ENCODE measurements at places on chromosomes 13 and 19.

GRCh38 chr13:92952161-92952560 is 274.4 kb upstream of the GPC6 start:
- H3K27ac ChIP-seq: no peak overlapping the region
- no peak for DNase-seq
- H3K27me3 ChIP-seq: no peaks in the 10 kb centered on the region
- H3K36me3 ChIP-seq: no peaks in the 10 kb centered on the region
- H3K4me1 ChIP-seq: no peaks in the 10 kb centered on the region

GRCh38 chr13:65882810-65883209 is 1347.3 kb downstream of the PCDH9 start:
- no peak overlapping the region for H3K4me3 ChIP-seq
- no peak overlapping the region for H3K27ac ChIP-seq
- no peak for DNase-seq
- H3K27me3 ChIP-seq: no peaks in the 10 kb centered on the region

- peaks cover 14% of the 10 kb centered on the region for H3K27me3 ChIP-seq
- no peaks in the 10 kb centered on the region for H3K4me1 ChIP-seq
- H3K27ac ChIP-seq: no peak overlapping the region
- DNase-seq: no peak
- no peak overlapping the region for H3K4me3 ChIP-seq
Observed at GRCh38 chr19:15717809-15718208, 10.0 kb upstream of the OR10H2 start.

- no peak for DNase-seq
- peaks cover 4% of the 10 kb centered on the region for H3K27me3 ChIP-seq
- no peaks in the 10 kb centered on the region for H3K36me3 ChIP-seq
- H3K4me3 ChIP-seq: no peak overlapping the region
Observed at GRCh38 chr13:102729560-102730270, 34.9 kb upstream of the METTL21C start.

- H3K36me3 ChIP-seq: no peaks in the 10 kb centered on the region
- peaks cover 2% of the 10 kb centered on the region for H3K27me3 ChIP-seq
- no peak overlapping the region for H3K4me3 ChIP-seq
- peaks cover 3% of the 10 kb centered on the region for H3K4me1 ChIP-seq
Observed at GRCh38 chr13:109207622-109208021, 578.2 kb downstream of the MYO16 start.

DNA sequence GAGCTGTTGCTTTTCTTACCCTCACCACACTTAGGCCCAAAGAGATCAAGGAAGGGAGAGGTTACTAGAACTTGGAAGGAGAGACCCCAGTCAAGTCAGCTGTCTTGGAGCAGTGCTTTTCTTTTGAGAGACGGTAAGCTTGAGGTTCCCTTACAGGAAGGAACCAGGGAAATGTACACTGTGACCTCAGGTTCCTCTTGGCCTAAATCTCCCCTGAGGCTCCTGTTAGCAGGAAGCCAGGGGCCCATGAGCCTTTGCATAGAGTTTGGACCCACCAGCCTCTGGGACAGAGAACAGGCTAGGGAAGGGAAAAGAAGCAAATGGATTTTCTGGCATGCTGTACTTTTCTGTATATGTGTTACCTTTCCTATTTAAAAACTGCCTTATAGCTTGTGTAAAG is 5.9 kb upstream of the GPR18 start:
- DNase-seq: no peak
- H3K4me3 ChIP-seq: peak overlapping the region; percentile 8
- H3K27me3 ChIP-seq: no peaks in the 10 kb centered on the region

GRCh38 chr19:44891016-44891882 is at the start of gene TOMM40:
TOMM40 (plus strand) TSS chr19:44891254; CDS start chr19:44891416, 162 bp downstream.
- H3K4me3 ChIP-seq: peak within 1 kb of the TSS; percentile 90
- peaks cover 33% of the 10 kb centered on the region for H3K4me1 ChIP-seq
- peaks cover 21% of the 10 kb centered on the region for H3K36me3 ChIP-seq
- H3K27me3 ChIP-seq: no peaks in the 10 kb centered on the region
- H3K27ac ChIP-seq: peak within 1 kb of the TSS; percentile 94

- H3K27me3 ChIP-seq: no peaks in the 10 kb centered on the region
- H3K4me3 ChIP-seq: no peak overlapping the region
- no peak for DNase-seq
- no peaks in the 10 kb centered on the region for H3K4me1 ChIP-seq
- no peaks in the 10 kb centered on the region for H3K36me3 ChIP-seq
Observed at GRCh38 chr13:62173958-62174357, 758.3 kb upstream of the PCDH20 start.

Measured in memory B cell (primary cell).